Stimulated activated effector memory CD8-positive, alpha-beta T cell treated with anti-CD3 and anti-CD28 coated beads, Interleukin-12 subunit alpha, Interleukin-12 subunit beta, amount 100 ng/mL, for 72 hours (primary cell): ENCODE measurements at places on chromosomes 7 and 10.

- no peak for DNase-seq
Measured at GRCh38 chr10:131554821-131555220, 243.3 kb upstream of the TCERG1L start.

- no peak for DNase-seq
Measured at GRCh38 chr7:2537981-2538851, 17.1 kb downstream of the BRAT1 start.

DNA sequence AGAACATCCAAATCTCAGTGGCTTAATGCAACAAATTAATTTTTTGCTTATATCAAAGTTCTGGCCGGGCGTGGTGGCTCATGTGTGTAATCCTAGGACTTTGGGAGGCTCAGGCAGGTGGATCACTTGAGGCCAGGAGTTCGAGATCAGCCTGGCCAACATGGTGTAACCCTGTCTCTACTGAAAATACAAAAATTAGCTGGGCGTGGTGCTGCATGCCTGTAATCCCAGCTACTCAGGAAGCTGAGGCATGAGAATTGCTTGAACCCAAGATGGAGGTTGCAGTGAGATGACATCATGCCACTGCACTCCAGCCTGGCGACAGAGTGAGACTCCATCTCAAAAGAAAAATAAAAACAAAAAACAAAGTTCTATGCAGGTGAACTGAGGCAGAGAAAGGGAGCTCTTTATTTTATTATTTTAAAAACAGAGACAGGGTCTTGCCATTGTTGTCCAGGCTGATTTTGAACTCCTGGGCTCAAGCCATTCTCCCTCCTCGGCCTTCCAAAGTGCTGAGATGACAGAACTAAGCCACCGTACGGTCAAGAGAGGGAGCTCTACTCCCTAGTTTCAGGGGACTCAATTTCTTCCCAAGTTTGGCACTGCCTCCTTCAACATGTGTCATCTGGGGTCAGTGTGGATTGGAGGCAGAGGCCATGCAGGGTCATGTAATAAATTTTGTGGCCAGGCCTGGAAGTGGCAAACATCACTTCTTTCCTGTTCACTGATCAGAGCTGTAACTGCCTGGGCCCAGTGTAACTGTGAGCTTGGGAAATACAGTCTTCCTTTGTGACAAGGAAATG, 2.4 kb downstream of the ADCK2 start:
- DNase-seq, result no peak

DNA sequence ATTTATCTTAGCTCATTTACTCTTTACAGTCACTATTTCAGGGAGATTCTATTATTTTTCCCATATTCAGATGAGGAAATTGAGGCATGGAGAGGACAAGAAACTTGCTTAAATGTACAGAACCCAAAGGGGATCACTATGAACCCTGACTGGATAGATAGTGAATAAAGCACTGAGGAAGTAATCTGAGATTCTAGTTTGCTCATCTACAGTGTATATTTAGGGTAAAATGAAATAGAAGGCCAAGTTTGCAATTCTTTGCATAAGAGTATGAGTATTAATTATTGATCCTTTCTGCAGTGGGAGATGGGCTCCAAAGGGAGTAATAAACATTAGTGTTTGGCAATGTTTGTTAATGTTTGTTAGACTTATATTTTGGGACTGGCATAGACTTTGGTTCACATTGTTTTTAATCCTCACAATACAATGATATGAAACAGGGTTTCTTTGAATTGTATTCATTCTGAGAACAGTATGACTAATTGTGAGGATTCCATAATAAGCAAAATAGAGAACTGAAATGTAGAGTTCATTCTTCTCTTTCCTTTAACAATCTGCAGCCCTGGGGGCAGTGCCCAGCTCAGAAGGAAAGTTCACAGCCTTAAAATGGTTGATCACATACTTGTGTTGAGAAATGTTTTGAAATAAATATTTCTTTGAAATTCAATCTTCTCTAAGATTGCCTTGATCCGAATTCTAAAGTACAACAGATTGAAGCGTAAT, 131.0 kb upstream of the ZNF804B start:
- no peak for DNase-seq

DNA sequence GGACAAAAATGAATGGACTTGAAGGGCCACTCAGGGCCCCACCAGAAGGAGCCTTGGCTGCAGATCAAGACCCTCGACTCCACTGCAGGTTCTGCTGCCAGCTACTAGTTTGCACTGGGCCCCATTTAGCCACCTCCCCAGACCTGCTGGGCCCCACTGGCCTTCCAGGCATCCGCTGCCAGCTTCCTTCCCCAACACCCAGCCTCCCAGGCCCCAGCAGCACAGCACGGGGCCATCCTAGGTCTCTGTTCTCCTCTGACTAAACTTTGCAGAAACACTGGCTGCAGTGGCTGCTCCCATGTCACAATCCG, 277.4 kb upstream of the KLF14 start:
- DNase-seq, result peak; percentile 70

- no peak for DNase-seq
Measured at GRCh38 chr7:8354503-8354902, 78.9 kb upstream of the NXPH1 start.

- DNase-seq, result no peak
Measured at GRCh38 chr10:66931340-66931948, 5.6 kb downstream of the LRRTM3 start.

DNA sequence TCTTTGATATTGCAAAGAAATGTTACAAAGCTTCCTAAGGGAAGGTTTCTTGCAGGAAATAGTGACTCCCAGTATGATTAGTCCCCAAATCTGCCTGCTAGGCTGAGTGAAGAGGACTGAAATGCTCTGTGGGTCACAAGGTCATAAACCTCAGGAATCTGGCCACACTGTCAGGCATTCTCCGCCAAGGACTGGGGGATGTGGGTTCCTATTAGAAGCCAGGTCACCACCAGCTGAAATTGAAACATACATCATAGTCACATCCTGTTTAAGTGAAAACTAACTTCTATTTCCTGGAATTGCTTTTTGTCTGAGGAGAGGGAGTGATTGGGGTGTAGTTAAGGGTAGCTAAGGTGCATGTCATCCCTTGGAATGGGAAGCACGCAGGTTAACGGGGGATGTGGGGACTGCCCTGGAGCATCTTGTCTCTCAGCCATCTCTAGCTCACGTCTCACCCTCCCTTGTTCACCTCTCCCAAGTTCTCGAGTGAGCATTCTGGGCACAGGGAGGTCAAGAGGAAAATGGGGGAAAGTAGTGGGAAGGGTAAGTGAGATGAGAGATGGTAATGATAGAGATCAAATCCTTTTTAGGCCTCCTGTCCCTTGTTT, 12.0 kb upstream of the GSAP start:
- no peak for DNase-seq

GRCh38 chr7:73992101-73992562, 35.8 kb upstream of the ELN start:
- DNase-seq, result no peak

- DNase-seq, result no peak
Measured at GRCh38 chr7:44969701-44970522, 8.9 kb downstream of the MYO1G start.

DNA sequence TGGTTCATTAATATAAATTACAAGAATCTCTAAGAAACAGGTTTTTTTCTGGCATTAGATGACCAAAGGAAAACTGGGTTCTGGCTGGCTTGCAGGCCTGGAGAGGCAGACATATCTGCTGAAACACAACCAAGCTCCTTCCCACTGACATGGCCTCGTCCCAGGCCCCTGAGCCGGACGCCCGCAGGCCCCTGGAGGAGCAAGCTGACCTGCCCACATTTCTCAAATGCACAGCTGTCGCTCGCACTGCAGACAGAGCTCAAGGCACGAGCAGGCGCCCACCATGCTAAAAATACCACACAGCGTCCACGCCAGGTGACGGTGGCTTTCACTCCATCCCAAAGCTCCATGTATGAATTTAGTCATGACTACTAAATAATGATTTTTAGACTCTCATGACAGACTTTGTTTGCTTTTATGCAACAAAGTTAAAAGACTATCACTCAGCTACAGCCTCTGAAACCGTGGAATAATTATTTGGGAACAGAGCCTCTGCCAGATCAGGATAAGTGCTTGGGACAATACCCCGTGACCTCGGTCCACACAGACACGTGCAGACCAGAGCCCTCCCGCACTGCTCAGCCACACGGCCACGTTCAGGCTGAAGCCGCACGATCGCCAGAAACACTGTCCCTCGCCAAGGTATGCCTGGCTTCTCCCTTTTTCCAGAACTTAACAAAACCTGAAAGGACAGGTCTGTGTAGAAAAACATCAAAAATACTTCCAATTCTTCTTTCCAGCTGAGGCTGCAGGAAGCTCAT, 71.1 kb downstream of the DIP2C start:
- no peak for DNase-seq
